Mucosa of descending colon (tissue), 3 donors: ENCODE measurements at places on chromosomes 7 and 10.
A peak's percentile ranks its signal among the peaks of the same experiment; 100 is the strongest.

DNA sequence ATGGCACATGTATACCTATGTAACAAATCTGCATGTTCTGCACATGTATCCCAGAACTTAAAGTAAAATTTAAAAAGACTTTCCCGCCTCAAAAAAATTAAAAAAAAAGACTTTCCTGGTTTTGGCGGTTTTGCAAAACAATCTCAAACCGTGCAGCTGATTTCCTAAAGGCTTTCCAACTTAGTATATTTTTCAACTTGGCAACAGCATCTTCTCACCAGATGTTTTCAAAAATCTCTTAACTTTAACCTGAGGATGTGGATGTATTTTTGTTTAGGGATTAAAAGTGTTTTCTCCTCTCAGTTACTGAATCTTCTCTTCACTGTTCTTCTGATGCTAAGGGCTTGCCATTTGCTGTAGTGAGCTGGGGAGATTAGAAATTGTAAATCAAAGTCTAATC is 96.5 kb upstream of the PLPP4 start:
- no peak for DNase-seq

DNA sequence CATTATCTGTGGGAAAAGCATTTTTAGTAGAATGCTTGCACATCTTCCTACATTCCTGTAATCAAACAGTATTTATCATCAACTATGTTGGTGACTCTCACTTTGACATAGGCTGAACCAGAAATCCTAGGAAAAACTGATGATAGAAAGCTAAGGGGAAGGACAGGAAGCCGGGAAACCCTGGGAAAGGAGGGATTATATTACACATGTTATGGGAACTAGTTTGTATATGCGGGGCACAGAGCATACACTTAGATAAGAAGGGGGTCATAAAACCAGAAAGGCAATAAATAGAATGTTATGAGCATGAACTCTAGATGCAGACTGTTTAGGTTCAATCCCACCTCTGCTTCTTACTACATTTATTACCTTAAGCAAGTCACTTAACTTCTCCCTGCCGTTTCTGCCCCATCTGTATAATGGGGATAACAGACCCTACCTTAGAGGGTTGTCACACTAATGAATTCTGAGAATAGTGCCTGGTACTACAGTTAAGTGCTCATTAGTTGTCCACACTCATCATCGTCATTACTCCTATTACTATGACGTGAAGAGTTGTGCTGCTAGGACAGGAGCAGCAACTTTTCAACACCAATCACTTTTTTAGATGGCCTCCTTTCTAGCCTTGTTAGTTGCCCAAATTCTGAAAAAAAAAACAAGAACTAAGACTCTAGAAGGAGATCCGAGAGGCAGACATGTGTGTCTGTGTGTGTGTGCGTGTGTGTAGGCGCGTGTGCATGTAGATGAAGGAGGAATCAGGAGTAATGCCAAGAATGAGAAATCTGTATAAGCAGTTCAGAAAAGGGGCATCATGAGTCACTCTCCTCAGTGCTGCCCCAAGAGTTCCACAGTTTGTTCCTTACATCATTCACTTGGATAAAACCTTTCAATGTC is 52.2 kb downstream of the KMT2C start:
- no peak for DNase-seq

DNA sequence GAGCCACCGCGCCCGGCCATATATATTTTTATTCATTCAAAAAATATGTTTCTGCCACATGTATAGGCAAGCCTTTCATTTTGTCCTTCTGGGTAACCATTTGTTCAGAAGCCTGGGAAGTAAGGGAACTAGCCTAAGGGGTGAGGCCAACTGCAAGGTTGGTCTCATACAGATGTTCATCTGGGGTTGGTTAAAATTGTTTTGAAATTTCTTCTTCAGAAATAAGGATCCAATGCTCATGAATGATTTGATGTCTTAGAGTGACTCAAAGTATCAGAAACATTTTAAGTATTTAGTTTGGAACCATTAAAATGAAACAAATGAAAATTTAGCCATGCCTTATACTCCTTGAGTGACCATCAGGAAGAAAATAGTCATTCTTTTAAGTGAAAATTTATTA is 397.2 kb downstream of the SUGCT start:
- no peak for DNase-seq

- DNase-seq: no peak
Observed at GRCh38 chr10:113135025-113135424, 185.0 kb downstream of the TCF7L2 start.

- DNase-seq: no peak
Observed at GRCh38 chr10:126021833-126022500, 125.6 kb downstream of the FANK1 start.

- no peak for DNase-seq
Observed at GRCh38 chr10:128837478-128837877, 629.6 kb upstream of the MGMT start.

GRCh38 chr7:30135301-30136116 is 723 bp downstream of the MTURN start:
- DNase-seq: peak; percentile 74

GRCh38 chr10:84337199-84337598 is 8.8 kb downstream of the CCSER2 start:
- no peak for DNase-seq

- no peak for DNase-seq
Observed at GRCh38 chr10:62735464-62736167, 68.9 kb upstream of the ADO start.

DNA sequence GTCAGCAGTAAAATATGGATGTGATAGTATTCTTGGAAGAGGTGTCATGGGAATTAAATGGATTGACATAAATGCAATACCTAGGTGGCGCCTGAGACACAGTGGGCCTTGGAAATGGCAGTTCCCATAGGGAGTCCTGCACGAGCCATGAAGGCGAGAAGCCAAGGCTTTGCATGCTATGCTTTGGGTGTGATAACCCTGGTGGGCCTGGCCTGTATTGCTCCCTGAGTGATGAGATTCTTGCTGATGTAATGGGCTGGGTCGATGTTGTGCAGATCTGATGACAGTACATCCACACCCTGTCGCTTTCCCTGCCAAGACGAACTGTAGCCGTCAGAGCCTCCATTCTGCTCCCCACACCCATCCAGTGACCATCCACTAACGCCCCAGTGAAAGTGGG is 46.4 kb downstream of the CREB5 start:
- DNase-seq: no peak

DNA sequence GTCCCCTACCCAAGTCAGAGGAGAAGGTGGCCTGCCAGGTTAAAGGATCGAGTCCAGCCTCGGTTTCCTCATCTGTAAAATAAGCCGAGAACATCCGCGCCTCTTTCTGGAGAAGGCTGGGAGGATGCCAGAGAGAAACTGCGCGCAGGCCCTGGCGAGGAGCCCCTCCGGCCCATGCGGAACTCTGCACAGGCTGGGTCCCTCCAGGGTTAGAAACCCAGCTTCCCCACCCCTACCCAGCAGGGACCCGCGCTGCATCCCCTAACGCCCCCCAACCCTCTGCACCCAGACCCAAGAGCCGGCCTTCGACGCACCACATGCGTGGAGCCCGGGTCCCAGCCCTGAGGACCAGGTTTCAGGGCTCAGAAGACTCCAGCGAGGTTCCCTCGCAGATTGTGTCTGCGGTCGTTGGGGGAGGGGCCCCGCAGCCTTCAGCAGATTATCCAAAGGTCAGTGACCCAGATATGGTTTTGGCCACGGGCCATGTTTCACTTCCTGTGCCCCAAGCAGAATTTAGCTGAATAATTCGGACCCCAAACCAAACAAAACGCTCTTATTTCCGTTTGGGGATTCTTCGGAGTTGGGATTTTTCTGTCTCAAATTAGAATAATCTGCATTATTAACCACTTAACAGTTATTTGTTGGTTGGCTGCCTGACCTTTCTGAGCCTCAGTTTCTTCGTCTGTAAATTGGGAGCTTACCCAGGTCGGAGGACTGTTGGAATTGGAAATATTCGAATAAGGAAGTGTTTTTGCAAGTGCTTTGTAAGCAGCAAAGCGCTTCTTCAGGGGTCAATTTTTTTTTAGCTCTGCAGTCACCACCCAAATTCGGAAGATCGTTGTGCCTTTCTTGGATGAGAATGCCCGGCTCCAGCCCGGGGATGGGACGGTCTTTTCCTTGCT is 167.7 kb downstream of the UBE2H start:
- peak; percentile 56 for DNase-seq

DNA sequence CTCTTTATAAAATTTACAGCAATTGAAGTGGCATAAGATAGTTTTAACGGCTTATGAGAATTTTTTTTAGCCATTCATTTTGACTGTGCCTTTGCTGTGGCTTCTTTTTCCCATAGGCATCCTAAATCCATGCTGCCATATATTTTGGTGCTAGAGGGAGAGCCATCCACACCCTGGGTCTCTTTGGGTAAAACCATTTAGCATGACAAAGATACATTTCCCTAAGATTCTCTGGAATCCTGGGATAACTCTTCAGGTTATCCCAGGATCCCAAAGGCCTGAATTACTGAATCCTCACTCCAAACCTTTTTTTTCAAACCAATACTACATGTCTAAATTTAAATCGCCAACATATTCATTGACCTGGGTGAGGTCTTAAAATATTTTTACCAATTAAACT is 28.9 kb downstream of the DNAJC12 start:
- no peak for DNase-seq

GRCh38 chr10:13528123-13528874 is 515 bp downstream of the BEND7 start:
- no peak for DNase-seq

GRCh38 chr10:72593963-72594362 is 31.9 kb downstream of the MICU1 start:
- no peak for DNase-seq

DNA sequence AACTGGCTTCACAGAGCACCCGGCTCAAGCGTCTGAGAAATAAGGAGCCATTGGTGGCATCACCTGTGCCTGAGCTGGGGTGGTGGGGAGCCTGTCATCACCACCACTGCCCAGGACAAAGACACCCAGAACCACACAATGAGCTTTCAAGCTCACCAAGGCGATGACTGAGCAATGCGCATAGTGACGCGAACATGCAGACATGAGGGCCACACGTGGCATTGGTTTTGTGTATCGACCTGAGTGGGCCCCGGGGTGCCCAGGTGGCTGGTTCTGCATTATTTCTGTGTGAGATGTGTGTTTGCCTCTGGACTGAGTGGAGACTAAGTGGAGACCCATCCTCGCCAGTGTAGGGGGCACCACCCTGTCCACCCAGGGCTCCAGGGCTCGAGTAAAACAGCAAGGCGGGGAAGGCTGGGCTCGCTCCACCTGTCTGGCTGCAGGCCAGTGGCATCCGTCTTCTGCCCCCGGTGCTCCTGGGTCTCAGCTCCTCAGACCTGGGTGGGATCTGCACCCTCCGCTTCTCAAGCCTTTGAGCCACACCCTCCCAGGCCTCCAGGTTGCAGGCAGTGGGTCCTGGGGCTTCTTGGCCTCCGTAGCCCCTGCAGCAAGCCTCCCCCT is 92.6 kb downstream of the DIP2C start:
- DNase-seq: no peak

GRCh38 chr10:3980660-3981059 is 195.7 kb upstream of the KLF6 start:
- DNase-seq: no peak

DNA sequence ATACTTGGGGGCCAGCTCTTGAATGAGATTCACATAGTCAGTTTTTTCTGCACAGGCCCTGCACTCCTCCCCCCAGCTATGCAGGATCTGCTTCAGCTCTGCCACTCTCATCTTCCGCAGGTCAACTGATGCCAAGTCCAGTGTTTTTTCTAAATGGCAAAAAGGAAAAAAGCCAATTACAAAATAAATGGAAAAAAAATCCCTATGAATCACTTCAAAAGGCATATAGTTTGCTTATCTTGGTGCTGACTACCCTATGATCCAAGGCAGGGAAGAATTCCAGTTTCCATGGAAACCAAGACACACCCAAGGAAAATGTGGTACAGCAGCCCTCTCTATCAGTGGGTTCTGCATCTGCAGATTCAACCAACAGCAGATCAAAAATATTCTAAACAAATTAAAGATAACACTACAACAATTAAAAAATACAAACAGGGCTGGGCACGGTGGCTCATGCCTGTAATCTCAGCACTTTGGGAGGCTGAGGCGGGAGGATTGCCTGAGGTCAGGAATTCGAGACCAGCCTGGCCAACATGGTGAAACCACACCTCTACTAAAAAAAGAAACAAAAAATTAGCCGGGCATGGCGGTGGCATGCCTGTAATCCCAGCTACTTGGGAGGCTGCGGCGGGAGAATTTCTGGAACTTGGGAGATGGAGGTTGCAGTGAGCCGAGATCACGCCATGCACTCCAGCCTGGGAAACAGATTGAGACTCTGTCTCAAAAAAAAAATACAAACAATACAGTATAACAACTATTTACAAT is 17.6 kb downstream of the CDNF start:
- DNase-seq: no peak

GRCh38 chr10:112195224-112195623 is 11.7 kb upstream of the GPAM start:
- DNase-seq: no peak

DNA sequence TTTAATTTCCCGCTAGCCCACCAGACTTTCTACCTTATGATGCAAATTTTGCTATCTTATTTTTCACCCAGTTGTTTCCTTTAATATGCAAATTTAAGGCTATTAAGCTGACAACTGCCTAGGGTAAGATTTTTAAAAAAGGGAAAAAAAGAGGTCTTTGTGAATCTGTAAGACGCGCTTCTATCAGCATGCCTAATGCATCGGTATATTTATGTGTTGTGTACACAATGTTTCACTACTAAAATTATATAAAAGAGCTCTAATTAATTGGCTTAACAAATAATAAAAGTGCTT is 386.6 kb downstream of the KIF20B start:
- DNase-seq: no peak

- DNase-seq: peak; percentile 48
Observed at GRCh38 chr7:48084727-48085432, 4.2 kb upstream of the UPP1 start.

- no peak for DNase-seq
Observed at GRCh38 chr7:156101355-156101754, 289.1 kb upstream of the SHH start.

DNA sequence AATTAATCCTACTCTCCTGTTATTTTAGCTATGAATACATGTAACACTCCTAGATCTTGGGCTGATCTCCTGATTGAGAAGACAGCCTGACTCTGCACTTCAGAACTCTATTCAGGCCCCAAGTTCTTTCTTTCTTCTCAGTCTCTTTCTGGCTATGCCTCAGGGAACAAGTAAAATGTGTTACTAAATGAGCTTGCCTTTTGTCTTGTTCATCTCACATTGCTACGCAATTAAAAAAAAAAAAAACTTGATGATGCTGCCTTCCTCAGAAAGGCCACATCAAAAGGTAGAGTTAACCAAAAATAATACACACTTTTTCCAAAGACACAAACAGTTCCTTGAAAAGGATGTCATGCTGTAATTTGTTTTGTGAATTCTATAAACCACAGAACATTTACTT is 258.1 kb downstream of the TWIST1 start:
- DNase-seq: no peak
